Left kidney (tissue), 8 donors: ENCODE measurements at places on chromosomes 6 and 20.

DNA sequence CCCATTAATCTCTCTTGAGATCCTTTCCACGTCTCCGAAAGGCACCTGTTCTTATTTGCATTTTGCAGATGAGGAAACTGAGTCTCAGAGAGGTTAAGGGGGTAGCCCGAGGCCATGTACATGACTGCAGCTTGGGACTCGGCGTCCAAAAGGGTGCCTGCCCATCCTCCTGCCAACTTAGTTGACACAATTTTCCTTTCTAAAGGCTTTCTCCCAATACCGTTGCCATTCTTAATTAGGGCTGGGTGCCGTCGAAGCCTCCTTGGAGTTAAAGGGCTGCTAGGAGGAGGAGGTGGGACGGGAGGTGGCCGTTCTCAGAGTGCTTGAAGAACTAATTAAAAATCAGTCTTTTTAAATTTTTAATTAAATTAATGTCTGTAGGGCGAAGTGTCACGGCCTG lies 546 bp upstream of the PSMG4 start:
- DNase-seq = no peak

- DNase-seq = no peak
Measured at GRCh38 chr6:19866985-19867627, 29.9 kb downstream of the ID4 start.

DNA sequence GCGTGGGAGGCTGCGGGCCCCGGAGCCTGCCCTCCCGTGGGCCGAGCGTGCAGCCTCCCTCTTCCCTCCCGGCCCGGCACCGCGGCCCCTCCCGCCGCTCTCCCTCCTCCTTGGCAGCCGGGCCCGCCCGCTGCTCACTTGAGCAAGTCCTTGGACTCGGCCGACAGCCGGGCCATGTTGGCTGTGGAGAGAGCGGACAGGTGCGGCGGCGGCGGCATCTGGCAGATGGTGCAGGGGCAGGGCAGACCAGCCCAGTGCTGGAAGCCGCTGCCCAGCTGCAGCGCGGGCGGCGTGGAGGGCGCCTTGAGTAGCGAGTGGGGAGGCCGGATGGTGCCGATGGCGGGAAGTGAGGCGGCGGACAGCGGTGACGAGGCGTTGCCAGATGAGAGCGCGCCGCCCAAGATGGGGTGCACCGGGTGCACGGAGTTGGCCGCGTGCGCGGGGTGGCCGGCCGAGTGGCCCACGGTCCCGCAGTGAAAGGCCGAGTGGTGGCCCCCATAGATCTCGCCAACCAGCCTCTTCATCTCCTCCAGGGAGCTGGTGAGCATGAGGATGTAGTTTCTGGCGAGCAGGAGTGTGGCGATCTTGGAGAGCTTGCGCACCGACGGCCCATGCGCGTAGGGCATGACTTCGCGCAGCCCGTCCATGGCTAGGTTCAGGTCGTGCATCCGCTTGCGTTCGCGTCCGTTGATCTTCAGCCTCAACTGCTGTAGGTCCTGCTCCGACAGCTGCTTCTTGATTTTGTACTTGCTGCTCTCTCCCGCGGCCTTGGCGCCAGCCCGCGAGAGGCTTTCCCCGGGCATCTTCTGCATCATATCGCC lies 766 bp downstream of the OLIG3 start:
- DNase-seq = no peak

DNA sequence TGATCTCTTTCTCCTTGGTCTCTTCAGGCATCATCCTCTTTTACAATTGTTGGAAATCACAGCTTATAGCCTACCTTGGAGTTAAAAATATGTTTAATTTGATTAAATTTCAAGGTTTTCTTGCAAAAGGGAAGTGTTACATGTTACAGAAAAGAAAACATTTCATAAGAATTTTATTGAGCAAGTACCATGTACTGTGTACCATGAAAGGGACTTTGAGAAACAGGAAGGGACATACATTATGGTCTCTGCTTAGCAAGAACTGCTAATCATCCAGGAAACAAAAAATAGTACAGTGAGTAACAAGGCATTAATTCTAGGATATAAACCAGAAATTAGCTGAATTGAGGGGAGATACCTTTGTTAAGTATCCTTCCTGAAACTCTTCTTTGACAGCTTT lies 145.3 kb upstream of the SPACA1 start:
- no peak for DNase-seq

DNA sequence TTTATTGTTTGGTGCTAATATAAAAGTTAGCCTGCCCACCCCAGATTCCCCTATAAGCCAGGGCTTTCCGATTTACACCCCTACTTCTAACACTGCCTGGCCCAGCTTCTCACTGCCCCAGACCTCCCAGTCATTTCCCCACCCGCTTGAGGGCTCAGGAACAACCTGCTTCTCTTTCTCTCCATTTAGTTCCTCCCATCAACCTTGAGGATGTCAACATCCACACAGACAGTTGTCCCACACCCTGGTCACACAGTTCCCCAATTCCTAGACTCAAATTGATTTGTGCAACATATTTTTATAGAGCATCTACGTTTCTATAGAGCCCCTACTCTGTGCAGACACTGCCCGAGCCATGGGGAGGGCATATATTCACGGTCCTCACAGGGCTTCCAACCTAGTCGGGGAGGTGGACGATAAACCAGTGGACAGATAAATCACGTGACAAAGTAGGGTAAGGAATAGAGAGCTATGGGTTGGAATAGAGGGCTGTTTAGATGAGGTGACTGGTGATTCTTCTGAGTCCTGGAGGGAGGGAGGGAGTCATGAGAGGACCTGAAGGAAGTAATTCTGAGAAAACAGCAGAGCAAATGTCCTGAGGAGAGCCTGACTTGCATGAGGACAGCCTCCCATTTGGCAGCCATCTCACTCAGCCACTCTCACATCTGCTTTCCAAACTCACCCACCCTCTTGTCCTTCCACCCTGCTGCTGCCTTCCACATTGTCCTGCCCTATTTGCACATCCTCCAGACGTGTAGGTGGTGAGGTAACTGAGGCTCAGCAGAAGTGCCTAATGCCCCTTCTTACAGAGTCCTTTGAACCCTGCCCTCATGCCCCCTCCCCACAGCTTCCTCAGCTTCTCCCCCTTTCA lies 6.3 kb downstream of the GABRR2 start:
- DNase-seq = no peak

DNA sequence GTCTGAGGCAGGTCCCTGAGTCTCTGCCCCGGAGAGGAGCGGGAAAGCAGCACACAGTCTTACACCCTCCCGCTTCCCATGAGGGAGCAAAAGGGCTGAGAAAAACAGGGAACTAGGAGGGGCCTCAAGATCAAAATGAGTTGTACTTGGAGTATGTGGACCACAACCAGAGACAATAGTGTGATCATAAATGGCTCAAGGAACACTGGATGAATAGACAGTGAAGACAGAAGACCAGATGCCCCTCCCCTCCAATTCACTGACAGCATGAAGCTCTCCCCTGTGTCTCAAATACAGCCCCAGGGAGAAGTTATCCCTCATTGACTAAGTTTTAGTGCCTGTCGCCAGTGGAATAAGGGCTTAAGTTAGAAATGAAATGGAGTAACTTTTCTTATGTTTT lies 191.0 kb downstream of the TFAP2A start:
- DNase-seq = no peak
